Pancreas (tissue), 10 donors: ENCODE measurements at places on chromosomes 1 and 21.

- DNase-seq, result no peak
Measured at GRCh38 chr1:220224611-220225124, 47.6 kb downstream of the RAB3GAP2 start.

GRCh38 chr1:119790451-119791198 lies 20.6 kb downstream of the REG4 start:
- DNase-seq, result no peak

DNA sequence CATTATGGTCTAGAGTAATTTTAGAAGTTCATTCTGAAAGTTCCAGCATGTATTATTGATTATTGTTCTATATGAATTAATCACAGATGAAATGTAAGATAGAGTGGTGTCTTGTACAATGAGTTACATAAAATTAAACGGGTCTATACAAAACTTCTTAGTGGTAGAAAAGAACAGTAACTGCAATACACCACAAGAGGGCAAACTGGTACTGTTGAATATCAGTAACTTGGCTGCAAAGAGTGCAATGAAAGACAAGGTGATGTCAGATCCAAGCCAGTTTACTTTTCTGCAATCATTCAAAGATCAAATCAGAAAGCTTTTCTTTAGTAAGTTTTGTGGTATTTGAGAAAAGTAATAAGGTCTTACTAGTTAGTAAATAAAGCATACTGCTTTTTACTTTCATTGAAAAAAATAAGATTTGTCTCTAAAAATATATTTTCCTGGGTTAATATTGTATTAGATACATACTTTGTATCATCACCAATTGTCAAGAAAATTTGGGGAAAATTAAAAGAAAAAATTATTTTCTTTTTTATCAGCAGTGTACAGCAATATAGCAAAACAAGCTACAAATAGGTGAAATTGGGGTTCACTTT lies 66.4 kb upstream of the BTG3 start:
- no peak for DNase-seq

- DNase-seq, result no peak
Measured at GRCh38 chr1:201557572-201557958, 18.6 kb downstream of the NAV1 start.

DNA sequence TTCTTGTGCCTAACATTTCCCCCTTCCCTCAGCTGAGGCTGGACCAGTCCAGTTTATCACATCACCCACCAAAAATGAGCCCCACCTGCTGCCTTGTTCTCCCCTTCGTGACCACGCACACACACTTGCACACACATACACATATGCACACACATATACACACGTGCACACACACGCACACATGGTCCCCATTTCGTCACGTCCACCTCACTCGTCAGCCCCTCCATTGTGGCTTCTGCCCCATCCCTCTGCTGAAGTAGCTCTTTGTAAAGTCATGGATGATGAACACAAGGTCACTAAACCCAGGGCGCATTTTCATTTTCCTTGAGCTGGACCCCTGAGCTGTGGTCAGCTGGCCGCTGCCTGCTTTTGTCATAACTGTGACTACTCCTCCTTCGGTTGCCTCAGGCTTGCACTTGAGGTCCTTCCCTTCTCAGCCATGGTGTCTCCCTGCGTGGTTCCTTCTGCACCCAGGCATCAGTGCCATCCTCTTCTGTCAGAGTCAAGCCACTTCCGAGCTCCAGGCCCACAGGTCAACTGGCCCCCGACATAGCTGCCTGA lies 93.8 kb downstream of the SYT2 start:
- DNase-seq, result no peak

GRCh38 chr1:245516284-245516759 lies 361.5 kb downstream of the KIF26B start:
- no peak for DNase-seq

GRCh38 chr1:201259476-201260235 lies 23.6 kb upstream of the PKP1 start:
- peak; percentile 72 for DNase-seq

DNA sequence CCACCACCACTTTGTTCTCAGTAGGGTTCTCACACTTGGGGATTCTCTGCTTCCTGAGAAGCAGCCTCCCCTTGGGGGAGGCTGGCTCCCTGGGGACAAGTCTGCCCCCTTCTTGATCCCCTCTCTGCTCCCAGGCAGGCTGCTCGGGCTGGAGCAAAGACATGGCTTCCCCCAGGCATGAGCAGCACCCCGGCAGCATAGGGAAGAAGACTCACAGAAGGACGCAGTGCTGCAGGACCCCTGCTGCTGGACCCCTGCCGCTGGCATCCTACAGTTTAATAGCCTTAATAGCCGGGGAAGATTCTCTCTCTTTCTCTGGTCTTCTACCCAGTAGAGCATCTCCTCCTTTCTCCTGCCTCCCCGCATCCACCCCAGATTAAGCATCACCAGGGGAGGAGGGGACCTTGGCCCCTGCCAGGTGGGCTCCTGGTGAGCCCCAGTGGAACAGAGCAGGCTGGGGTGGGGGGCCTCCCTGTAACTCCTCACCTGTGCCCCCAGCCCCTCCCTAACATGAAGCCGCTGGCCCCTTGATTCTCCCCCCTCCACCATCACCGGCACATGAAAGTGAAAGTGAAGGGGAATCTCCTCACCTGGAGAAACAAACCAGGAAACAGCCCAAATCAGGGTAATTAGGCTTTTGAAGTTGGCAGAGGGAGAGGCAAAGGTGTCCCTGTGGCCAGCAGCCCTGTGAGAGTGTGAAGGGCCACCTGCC lies 2.5 kb downstream of the WNT3A start:
- DNase-seq, result no peak

- DNase-seq, result no peak
Measured at GRCh38 chr1:165851034-165851658, 23.7 kb downstream of the UCK2 start.

DNA sequence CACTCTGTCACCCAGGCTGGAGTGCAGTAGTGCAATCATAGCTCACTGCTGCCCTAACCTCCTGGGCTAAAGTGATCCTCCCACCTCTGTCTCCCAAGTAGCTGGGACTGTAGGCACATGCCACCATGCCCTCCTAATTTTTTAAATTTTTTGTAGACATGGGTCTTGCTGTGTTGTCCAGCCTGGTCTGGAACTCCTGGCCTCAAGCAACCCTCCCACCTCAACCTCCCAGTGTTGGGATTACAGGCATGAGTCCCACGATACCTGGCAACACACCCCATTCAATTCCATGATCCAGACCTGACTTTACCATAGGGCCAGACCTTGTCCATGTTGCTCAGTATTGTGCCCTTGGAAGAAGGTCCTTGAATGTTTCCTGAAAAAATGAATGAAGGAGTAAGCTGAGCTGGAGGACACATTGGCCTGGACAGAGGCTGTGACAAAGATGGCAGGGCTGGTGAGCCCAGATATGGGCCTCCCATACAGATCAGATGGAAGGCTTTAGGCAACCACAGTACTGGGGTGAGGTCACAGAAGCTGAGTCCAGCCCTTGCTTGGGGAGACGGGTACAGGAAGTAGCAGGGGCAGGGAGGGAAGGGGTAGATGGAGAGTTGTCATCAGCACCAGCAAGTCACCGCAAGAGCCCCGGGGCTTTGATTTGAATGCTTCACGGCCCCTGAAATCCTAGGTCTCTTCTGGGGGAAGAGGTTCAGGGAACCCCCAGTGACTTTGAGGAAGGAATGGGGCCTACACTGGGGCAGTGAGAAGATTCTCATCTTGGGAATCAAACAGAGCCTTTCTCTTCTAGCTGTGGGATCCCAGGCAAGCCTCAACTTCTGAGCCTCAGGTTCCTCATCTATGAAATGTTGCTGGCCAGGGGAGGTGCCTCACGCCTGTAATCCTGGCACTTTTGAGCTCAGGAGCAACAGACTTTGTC lies 40.1 kb upstream of the DMBX1 start:
- DNase-seq, result no peak

DNA sequence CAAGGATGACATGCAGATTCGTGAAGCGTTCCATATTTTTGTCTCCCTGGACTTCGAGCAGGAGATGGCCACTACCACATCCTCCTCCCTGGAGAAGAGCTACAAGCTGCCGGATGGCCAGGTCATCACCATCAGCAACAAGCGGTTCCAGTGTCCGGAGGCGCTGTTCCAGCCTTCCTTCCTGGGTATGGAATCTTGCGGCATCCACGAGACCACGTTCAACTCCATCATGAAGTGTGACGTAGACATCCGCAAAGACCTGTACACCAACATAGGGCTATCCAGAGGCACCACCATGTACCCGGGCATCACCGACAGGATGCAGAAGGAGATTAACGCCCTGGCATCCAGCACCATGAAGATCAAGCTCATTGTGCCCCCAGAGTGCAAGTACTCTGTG lies 3.3 kb downstream of the TMEM222 start:
- DNase-seq, result no peak

DNA sequence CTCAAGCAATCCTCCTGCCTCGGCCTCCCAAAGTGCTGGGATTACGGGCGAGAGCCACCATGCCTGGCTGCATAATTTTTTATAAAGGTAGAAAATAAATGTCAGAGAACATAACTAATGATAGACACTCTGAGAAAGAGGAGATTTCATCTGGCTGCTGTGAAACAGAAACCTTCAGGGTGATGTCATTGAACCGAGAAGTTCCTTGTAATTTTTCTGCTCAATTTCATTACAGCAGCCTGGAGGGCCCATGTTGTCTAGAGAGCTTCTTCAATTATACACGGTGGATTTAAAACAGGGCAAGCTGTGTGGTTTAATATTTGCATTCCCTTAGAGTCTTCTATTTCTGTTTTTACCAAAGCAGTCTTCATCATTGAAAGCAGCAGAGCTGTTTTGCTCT lies 64.3 kb upstream of the MORC3 start:
- no peak for DNase-seq

DNA sequence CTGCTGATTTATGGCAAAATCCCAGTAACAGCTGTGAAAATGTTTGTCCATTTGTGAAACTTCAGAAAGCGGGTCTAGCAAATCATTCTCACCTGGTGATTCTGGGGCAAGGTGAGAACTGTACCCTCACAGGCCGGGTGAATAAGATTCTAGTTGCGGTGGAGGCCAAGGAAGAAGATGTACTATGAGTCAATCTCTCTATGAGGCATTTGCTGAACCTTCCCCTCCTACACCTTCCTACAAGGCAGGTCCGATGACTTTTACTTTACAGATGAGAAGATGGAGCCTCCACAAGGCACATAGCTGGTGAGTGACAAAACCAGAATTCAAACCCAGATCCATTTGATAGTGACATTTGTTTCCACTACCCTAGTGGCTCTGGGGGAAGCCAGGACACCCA lies 72.7 kb downstream of the BACH1 start:
- no peak for DNase-seq

DNA sequence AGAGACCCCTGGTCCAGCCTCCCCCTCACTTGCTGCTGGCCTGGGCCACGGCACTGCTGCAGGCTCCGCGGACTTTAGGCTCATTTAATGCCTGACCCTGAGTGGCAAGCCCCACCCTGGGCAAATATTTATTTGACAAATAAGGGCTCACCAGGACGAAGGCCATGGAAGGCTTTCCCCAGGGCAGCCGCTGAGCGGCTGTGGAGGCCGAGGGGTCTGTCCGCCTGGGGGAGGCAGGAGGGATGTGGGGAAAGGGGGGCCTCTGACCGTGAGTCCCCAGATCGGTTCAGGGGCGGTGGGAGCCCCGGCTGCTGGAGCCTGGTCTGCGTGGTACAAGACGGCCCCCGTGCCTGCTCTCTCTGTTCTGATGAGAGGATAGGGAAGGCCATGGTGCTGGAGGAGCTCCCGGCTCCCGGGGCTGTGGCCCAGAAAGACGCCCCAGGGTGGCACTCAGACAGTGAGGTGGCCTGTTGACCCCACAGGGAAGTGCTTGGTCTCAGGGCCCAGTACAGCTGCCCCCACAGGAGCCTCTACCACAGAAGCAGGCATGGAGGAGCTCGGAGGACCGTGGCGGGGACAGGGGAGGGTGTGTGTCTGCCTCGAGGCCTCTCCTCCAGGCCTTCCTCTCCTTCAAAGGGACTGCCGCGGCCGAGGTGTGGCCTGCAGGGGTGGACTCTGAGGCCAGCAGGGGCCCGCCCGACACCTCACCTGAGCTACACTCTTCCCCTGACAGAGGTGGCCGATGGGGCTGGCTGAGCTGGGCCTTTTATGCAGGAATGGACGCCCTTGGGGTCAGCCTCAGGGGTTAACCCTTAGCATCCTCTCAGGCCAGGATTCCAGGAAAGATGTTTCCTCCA lies 9.1 kb upstream of the C1orf159 start:
- DNase-seq, result no peak

- no peak for DNase-seq
Measured at GRCh38 chr21:41207401-41208375, 39.7 kb downstream of the BACE2 start.

- DNase-seq, result no peak
Measured at GRCh38 chr1:58765006-58765405, 18.8 kb downstream of the JUN start.

GRCh38 chr1:192343344-192343743 lies 26.6 kb downstream of the RGS21 start:
- no peak for DNase-seq

DNA sequence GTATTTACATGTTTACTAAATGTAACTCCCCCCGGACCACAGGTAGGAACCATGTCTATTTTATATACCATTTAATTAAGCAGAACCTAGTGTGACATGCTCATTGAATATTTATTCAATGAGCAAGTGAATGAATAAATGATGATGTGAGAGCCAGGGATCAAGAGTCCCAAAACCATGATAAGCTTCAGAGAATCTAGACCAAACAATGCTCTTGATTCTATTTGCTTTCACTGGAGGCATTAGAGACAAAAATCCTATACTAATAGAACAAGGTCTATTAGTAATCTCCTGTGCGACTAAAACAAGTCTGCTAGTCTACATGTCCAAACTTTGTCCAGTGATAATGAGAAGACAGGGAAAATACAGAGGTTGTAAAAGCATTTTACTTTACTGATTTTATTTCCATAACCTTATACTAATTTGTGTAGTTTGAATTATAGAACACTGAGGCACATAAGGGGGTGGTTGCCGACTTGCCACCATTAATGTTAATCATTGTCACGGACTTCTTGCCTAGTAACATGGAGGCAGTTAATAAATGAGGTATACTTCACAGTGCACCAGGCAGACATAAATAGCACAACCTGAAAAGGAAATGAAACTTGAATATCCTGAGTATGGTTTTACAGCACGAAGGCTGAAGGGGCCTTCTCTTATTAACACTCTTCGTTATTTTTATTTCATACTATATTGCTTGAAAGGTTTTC lies 69.8 kb downstream of the TBX15 start:
- no peak for DNase-seq

GRCh38 chr1:174872615-174873058 lies 127.1 kb upstream of the CACYBP start:
- DNase-seq, result no peak

- no peak for DNase-seq
Measured at GRCh38 chr1:88777604-88778149, 93.6 kb downstream of the PKN2 start.

GRCh38 chr1:8363767-8364301 lies 45.9 kb downstream of the SLC45A1 start:
- no peak for DNase-seq
